ENCODE measurements at places on chromosomes 1 and 21.

DNA sequence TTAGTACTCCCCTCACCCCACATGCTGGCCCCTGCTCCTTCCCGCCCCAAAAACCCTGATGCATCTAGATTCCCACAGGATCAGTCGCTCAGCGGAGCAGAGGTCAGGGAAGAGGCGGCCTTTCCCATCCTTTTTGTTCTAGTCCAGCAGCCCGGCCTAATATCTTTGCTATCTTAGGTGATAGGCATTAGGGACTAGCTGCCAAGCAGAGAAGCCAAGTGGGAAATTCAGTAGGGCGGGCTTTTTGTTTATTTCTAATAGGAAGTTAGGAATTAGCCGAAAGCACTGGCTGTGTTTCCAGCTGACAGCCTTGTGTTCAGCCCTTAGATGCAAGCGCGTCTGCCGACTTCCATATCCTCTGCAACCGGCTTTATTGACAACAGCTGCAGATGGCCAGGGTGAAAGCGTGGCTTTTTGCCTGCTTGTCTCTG is 59.0 kb upstream of the BCAR3 start:
- H3K36me3 ChIP-seq, result no peaks in the 10 kb centered on the region
- H3K27ac ChIP-seq, result no peak overlapping the region
- no peak for DNase-seq
- H3K4me3 ChIP-seq, result no peak overlapping the region
- no peaks in the 10 kb centered on the region for H3K4me1 ChIP-seq

DNA sequence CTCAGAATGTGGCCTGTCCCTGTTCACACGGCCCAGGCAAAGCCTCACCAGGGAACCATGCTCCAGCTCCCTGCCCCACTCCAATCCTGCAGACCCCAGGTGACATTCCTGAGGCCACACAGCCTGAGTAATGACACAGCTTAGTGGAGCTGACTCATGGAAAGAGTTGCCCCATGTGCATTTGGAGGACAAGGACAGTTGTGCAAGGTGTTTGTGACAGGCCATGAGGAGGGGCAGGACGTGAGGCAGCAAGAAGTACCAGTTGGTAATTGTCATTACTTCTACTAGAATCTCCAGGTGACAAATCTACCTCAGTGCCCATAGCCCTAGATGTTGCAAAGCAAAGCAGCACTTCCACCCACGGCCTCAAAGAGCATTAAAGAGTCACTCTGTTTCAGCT is 15.2 kb downstream of the PRR9 start:
- no peaks in the 10 kb centered on the region for H3K4me1 ChIP-seq
- no peak overlapping the region for H3K4me3 ChIP-seq
- no peak overlapping the region for H3K27ac ChIP-seq

DNA sequence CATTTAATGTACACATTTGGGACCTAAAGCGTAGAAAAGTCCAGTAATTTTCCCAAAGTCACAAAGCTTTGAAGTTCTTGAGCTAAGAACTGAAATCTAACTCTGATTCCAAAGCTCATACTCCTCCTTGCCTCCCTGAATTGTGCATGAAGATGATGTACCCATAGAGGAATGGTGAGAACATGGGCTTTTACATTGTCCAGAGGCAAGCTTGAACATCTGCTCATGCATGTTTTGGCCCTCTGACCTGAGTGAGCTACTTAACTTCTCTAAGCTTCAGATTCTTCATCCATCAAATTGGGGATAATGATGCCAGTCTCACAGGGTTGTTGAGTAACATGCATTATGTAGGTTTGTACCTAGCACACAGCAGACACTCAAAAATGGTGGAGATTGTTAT is 258.4 kb upstream of the HOOK1 start:
- H3K27ac ChIP-seq, result peak overlapping the region; percentile 94
- H3K27me3 ChIP-seq, result no peaks in the 10 kb centered on the region
- H3K4me1 ChIP-seq, result peaks cover 32% of the 10 kb centered on the region
- no peak overlapping the region for H3K4me3 ChIP-seq
- no peak for DNase-seq
- peaks cover 19% of the 10 kb centered on the region for H3K36me3 ChIP-seq

DNA sequence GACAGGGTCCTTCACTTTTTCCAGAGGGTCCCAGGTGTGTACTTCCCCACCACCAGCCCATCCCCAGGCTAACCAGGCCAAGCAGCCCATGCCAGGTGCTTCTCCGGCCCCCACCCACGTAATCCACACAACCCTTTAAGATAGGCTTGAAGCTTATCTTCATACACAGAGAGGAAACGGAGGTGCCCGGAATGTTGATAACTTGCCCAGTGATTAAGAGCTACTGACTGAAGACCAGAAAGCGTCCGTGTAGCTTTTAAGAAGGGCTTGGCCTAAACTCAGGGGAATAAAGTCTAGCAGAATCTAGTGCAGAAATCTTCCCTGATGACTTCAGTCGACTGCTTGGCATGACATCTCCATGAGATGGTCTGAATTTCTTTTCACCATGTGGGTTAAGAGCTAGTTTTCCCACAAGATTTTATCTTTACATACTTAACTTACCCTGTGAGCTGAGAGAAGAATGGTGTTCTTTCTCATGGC is 138.7 kb downstream of the GALNT2 start:
- no peaks in the 10 kb centered on the region for H3K27me3 ChIP-seq
- H3K4me1 ChIP-seq, result peaks cover 46% of the 10 kb centered on the region
- H3K27ac ChIP-seq, result peak overlapping the region; percentile 85
- no peak overlapping the region for H3K4me3 ChIP-seq

DNA sequence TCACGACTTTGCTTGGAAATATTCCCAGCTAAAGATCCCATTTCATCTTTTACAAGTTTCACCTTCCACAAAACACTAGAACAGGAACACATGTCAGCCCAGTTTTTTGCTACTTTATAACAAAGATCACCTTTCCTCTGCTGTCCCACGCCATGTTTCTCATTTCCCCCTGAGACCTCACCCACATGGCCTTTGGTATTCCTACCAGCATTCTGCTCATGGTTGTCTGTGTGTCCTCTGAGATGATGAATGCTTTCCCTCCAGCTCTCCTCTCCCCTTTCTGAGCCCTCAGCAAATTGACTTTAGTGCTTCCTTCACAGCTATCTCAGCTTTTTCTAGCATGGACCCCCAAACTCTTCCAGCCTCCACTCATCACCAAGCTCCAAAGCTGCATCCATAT is 32.3 kb upstream of the ABCG1 start:
- H3K27me3 ChIP-seq, result peaks cover 6% of the 10 kb centered on the region
- H3K36me3 ChIP-seq, result no peaks in the 10 kb centered on the region
- H3K4me3 ChIP-seq, result no peak overlapping the region
- no peaks in the 10 kb centered on the region for H3K4me1 ChIP-seq
- DNase-seq, result no peak
- no peak overlapping the region for H3K27ac ChIP-seq

- H3K4me3 ChIP-seq, result no peak overlapping the region
- no peak overlapping the region for H3K27ac ChIP-seq
- H3K4me1 ChIP-seq, result no peaks in the 10 kb centered on the region
- no peak for DNase-seq
These were observed 93.7 kb downstream of the CTH start for GRCh38 chr1:70504821-70505193.

- no peak overlapping the region for H3K4me3 ChIP-seq
- no peak overlapping the region for H3K27ac ChIP-seq
- H3K36me3 ChIP-seq, result peaks cover 7% of the 10 kb centered on the region
- DNase-seq, result no peak
- H3K27me3 ChIP-seq, result no peaks in the 10 kb centered on the region
- H3K4me1 ChIP-seq, result peaks cover 2% of the 10 kb centered on the region
These were observed 16.2 kb downstream of the SYF2 start for GRCh38 chr1:25216123-25216522.

GRCh38 chr1:217388522-217389065 is 242.3 kb downstream of the GPATCH2 start:
- no peaks in the 10 kb centered on the region for H3K36me3 ChIP-seq
- no peaks in the 10 kb centered on the region for H3K4me1 ChIP-seq
- H3K27me3 ChIP-seq, result no peaks in the 10 kb centered on the region
- no peak overlapping the region for H3K4me3 ChIP-seq

DNA sequence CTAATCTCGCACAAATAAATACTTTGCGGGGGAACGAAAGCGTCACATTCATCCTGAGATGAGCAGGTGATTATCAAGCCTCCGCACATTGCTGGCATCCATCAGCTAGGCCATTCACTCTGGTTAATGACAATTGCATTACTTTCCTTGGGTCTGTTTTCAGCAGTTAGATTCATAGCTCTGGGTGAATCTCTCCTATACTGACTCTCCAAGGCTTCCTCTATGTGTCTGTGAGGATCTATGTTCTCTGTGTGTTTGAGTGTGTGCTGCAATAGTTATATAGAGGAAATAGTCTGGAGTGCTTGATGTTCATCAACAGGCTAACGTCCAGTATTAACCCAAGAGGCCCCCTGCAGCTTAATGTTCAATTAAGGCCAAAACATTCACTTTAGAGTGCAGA is 133.0 kb upstream of the CTTNBP2NL start:
- H3K27ac ChIP-seq, result no peak overlapping the region
- no peak for DNase-seq
- H3K27me3 ChIP-seq, result peaks cover 17% of the 10 kb centered on the region
- H3K36me3 ChIP-seq, result no peaks in the 10 kb centered on the region
- no peak overlapping the region for H3K4me3 ChIP-seq

- peaks cover 24% of the 10 kb centered on the region for H3K4me1 ChIP-seq
- no peak overlapping the region for H3K27ac ChIP-seq
- no peak for DNase-seq
- H3K27me3 ChIP-seq, result no peaks in the 10 kb centered on the region
- no peak overlapping the region for H3K4me3 ChIP-seq
These were observed 174.9 kb downstream of the ETS2 start for GRCh38 chr21:38980416-38981313.

- H3K36me3 ChIP-seq, result no peaks in the 10 kb centered on the region
- DNase-seq, result no peak
- no peak overlapping the region for H3K27ac ChIP-seq
- no peak overlapping the region for H3K4me3 ChIP-seq
These were observed 292.0 kb downstream of the DUSP10 start for GRCh38 chr1:221449801-221450470.

- no peak overlapping the region for H3K27ac ChIP-seq
- no peak overlapping the region for H3K4me3 ChIP-seq
- peaks cover under 1% of the 10 kb centered on the region for H3K4me1 ChIP-seq
- DNase-seq, result no peak
- peaks cover 4% of the 10 kb centered on the region for H3K27me3 ChIP-seq
These were observed 42.4 kb upstream of the LRRC52 start for GRCh38 chr1:165501330-165501969.

DNA sequence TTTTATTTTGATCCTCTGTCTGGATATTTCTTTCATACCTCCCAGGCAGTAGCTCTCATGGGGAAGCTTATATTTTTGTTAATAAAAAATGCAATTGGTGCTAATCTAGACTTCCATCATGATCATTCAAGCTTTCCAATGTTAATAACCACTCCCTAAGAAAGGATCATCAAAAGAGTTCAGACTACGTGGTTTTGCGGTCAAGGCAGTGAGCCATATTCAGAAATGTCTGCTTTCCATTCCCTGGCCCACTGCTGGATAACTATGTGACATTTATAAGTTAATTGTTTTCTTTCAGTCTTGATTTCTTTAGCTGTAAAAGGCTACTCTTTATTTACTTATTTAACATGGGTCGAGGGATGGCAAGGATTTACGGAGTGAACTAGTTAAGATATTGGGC is 414.6 kb downstream of the LMO4 start:
- no peaks in the 10 kb centered on the region for H3K36me3 ChIP-seq
- H3K4me1 ChIP-seq, result peaks cover 11% of the 10 kb centered on the region
- peaks cover 12% of the 10 kb centered on the region for H3K27me3 ChIP-seq
- H3K27ac ChIP-seq, result no peak overlapping the region

- H3K27ac ChIP-seq, result no peak overlapping the region
- H3K36me3 ChIP-seq, result no peaks in the 10 kb centered on the region
- DNase-seq, result no peak
- no peaks in the 10 kb centered on the region for H3K4me1 ChIP-seq
- H3K4me3 ChIP-seq, result no peak overlapping the region
These were observed 42.7 kb downstream of the GJA5 start for GRCh38 chr1:147717706-147718097.

DNA sequence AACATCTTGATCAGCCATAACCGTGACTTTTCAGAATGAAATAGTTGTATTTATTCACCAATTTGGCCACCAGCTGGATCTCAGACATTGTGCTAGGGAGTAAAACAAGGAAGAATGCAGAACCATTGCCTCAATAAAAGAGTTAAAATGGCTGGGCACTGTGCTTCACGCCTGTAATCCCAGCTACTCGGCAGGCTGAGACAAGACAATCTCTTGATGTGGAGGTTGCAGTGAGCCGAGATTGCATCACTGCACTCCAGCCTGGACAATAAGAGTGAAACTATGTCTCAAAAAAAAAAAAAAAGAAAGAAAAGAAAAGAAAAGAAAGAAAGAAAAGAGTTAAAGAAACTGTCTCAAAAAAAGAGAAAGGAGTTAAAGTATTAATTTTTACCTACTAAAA is 199.5 kb downstream of the TPR start:
- no peaks in the 10 kb centered on the region for H3K4me1 ChIP-seq
- H3K27me3 ChIP-seq, result no peaks in the 10 kb centered on the region
- H3K4me3 ChIP-seq, result no peak overlapping the region

DNA sequence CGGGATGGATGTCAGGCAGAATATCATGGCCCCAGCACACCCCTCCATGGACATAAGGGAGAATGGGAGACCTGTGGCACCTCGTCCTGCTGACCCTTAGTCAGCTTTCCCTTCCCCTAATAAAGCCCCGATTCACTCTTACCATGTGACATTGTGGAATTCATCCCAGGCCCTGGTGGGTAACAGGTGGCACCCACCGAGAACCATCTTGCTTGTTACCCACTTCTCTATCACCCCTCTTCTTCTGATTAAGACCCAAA is 32.9 kb downstream of the CSMD2 start:
- no peaks in the 10 kb centered on the region for H3K36me3 ChIP-seq
- H3K4me3 ChIP-seq, result no peak overlapping the region
- H3K4me1 ChIP-seq, result no peaks in the 10 kb centered on the region
- H3K27me3 ChIP-seq, result peaks cover 14% of the 10 kb centered on the region
- no peak for DNase-seq

- H3K27me3 ChIP-seq, result peaks cover 3% of the 10 kb centered on the region
- H3K4me3 ChIP-seq, result no peak overlapping the region
- no peaks in the 10 kb centered on the region for H3K36me3 ChIP-seq
- no peak overlapping the region for H3K27ac ChIP-seq
These were observed 72.3 kb upstream of the CAMK1G start for GRCh38 chr1:209511169-209511568.

DNA sequence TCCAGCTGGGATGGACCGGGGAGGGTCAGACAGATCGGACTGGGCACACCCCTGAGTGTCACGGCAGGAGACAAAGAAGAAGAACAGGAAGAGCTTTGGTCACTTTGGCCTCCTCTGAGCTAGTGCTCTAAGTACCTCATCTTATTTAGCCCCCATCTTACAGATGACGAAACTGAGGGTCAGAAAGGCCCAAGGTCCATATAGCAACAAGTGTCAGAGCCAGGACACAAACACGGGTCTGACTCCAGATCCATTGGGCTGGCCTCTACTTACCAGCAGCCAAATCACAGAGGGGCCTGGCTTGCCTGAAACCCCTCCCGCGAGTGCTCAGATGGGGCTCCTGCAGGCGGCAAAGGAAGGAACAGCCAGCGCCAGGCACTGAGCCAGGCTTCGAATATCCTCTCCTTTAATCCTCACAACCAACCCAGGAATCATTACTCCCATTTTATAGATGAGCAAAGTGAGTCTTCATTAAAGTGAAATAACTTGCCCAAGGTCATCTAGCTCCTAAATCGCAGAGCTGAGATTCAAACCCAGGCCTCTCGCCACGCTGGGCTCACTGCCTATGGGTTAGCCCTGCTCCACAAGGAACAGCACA is 25.7 kb upstream of the SELENON start:
- H3K4me1 ChIP-seq, result peaks cover 60% of the 10 kb centered on the region
- DNase-seq, result no peak
- no peaks in the 10 kb centered on the region for H3K27me3 ChIP-seq
- H3K36me3 ChIP-seq, result no peaks in the 10 kb centered on the region
- peak overlapping the region; percentile 87 for H3K27ac ChIP-seq

- H3K36me3 ChIP-seq, result no peaks in the 10 kb centered on the region
- no peak for DNase-seq
- no peaks in the 10 kb centered on the region for H3K27me3 ChIP-seq
These were observed 124.7 kb downstream of the TYW3 start for GRCh38 chr1:74857676-74858075.

Measured in progenitor cell of endocrine pancreas (in vitro differentiated cells).